NCI-H1694 treated with DMSO at 0.1 percent for 48 hours (cell line): ENCODE measurements at places on chromosomes 13 and 19.

DNA sequence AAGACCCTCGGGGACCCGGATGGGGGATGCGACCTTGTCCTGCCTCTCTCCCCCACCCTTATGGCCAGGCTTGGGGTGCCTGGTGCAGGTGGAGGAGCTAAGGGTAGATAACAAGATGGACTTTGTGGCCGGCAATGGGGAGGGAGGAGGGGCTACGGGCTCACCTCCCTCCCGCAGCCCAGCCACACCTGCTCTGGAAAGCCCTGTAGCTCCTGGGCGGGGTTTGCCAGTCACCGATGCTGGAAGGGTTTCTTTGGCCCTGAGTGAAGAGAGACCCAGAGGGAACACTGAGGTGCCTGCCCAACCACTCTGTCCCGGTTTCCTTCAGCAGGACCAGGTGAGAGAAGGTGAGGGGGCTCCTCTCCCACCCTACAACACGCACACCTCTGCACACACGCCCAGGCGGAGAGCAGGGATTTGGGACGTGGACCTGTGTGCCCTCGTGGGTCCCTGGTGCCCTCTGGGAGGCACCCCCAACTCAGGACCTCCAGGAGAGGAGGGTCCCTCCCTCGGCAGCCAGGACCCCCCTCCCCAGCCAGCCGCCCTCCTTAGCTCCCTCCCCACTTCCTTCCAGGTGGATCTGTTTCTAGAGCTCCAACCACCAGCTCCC, at the start of gene FUT2:
Gene FUT2 (plus strand): TSS at position 229 of the 610 bp plus-strand sequence. CDS start 6,986 bp downstream, outside the sequence.
- DNase-seq: no peak

DNA sequence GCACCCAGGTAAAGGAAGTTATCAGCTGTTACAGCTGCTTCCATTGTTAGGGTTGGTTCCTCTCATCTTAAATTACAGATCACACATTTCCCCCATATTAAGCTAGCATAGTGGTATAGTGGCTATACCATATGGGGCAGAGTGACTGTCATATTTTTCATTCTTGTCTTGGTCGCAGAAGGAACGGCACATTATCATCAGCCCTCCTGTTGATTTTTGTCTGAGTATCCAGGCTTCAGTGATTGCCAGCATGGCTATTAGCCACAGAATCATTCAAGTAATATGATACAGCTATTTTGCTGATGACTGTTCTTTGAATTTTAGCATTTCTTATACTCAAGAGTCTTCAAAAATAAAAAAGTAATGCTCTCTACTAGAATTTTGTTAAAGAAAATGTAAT, 240.9 kb downstream of the LIG4 start:
- peak; percentile 8 for DNase-seq

GRCh38 chr19:54435551-54436016, 13.4 kb upstream of the LENG8 start:
- DNase-seq: no peak

DNA sequence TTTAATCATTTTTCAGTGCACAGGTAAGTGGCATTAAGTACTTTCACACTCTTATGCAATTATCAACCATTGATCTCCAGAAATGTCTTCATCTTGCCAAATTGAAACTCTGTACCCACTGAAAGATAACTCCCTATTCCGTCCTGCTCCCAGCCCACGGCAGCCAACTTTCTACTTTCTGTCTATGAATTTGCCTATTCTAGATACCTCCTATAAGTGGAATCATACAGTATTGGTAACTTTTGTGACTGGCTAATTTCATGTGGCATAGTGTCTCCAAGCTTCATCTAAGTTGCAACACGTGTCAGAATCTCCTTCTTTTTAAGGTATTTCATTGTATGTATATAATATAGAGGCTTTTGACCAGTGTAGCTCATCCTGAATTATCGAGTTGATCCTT, 5.7 kb upstream of the CEACAM18 start:
- DNase-seq: no peak

DNA sequence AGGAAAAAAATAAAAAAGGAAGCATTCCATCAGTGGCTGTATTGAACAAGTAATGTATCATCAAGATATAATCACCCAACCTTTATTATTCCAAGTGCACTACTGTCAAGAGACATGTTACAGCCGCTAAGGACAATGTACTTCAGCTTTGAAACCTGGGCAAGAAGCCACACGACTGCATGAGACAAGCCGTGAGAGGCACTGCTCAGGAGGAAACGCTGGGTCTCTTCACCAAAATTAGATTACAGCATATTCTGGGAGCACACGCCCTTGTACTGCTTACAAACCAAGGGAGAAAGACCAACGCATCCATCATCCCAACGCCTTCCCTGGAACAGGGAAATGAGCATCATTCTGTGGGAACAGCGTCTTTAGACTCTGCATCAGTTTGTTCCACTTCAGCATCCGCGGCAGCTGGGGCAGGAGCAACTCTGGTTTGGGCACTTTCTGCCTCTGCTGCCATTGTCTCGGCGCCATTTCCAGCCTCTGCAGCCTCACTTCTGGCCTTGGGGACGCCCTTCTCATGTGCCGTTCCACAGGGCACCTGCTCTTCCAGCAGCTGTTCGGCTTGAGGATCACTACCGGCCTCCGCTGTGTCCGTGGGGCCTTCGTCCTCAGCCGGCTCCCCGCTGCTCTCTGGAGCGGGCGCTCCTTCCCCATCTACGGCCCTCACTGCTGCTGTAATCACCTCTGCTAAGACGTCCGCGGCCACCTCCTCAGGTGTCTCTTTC, 22.4 kb upstream of the BRD4 start:
- no peak for DNase-seq

DNA sequence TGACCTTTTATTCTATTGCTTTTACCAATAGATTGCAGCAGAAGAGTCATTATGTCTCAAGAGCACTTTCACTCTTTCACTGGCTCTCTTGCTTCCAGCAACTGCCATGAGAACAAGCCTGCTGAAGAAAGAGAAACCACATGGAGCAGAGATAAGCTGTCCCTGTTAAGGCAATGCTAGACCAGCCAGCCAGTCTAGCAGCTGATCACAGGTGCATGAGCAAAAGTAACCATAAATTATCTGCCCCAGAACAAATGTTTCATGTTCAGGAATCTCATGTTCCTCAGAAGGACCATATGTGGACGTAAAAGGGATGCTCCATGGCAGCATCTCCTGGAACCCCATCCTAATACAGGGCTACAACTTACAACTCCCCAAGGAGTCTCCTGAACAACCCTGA, 20.4 kb upstream of the DCLK1 start:
- DNase-seq: no peak

DNA sequence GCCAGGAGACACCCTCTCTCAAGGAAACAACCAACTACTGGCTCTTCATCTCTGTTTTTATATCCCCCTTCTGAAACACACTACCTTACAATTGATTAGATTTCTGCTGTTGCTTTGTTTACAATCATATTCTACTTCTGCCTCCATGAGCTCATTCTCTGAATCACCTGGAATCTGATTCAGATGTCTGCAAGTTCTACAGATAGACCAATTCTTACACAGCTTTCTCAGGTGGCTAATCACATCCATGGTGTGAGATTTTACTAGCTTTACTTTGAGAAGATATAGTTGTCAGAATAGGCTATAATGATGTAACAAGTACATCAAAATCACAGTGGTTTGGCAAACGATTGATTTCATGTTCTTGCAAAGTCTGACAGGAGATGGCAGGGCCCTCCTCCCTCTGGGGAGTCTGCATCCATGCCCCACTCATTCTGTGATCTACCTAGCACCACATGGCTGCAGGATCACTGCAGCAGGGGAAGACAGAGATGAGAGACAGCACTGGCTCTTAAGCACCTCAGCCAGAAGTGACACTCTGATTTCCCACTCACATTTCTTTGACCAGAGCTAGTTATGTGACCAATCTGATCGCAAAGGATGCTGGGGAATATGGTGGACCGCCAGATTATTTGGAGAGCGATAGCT, 243.7 kb downstream of the FOXO1 start:
- no peak for DNase-seq

DNA sequence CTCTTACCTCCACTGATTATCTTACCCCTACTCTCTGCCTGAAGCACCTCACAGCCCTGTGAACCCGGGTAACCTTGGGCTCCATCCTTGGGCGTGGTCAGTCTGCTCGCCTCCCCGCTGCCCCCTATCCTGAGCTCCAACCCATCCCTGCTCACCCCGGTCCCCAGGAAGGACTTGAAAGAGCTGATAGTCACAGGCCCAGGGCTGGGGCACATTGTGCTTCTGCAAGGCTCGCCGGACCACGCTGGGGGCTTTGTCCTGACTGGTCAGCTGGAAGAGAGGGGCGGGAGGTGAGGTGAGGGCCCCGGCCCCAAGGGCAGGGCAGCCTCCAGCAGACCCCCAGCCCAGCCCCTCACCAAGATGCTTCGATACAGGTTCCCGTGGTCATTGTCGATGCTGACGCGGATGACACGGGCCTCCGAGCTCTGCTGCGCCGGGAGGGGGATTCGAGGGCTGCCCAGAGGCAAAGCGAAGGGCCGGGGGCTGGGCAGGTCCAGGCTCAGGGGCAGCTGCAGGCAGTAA, 13.0 kb upstream of the EPOR start:
- DNase-seq: no peak

DNA sequence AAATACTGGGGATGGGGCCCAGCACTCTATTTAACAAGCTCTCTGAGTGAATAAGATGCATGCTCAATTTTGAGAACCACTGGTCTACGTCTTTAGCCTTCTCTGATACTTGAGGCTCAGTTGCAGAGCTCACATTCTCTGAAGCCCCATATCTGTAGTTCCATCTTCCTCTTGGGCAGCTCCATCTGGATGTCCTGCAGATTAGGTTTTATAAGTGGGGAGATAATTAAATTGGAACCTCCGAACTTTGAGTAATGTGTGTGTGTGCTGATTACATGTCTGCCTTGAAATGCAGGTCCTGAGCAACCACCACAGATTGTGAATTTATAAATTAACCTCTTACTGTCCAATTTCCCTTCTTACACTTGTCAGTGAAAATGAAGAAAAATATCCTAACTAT, 7.2 kb upstream of the RASL11A start:
- no peak for DNase-seq

DNA sequence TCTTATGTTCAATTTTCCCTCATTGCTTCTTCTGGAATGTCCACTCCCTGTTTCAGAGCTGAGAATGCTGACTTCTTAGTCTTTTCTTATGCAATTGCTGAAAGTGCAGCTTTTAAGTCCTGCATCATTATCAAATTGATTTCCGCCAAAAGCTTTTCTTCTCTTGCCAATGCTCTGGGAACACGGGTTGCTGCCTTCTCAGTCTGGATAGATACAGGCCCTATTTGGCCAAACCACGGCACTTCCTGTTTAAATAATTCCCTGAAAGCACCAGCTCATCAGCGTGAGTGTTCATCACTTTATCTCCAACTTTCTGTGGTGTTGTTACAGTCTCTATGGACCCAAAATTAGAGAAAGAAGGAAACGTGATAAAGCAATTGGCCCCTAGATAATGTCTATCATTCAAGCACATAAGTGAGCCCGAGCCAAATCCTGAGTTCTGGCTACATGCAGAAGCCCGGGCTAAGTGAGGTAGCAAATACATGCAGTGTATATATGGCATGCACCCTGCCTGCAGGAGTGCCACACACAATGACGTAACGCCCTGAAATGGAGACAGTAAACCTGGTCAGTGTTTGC, 85.7 kb downstream of the CYSLTR2 start:
- DNase-seq: no peak

GRCh38 chr19:2149980-2150793, 1.2 kb downstream of the AP3D1 start:
- DNase-seq: no peak

DNA sequence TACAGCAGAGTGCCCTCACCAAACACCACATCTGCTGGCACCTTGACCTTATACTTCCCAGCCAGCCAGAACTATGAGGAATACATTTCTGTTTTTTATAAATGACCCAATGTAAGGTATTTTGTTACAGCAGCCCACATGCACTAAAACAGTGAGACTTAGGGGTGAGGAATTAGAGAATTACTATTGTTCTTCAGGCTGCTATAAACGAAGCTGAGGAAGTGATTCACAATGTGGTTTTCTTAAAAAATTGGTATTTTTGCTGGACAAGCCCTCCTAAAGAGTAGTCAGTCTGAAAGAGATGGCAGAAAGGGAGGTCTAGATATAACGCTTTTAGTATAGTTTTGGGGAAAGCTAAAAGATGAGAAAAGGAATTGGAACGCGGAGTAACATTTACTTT, 101.0 kb downstream of the SLITRK6 start:
- no peak for DNase-seq

GRCh38 chr19:33417751-33418150, 44.2 kb downstream of the CEBPG start:
- DNase-seq: no peak

- DNase-seq: no peak
Observed at GRCh38 chr13:97371486-97372109, 62.4 kb upstream of the RAP2A start.

- no peak for DNase-seq
Observed at GRCh38 chr19:54526972-54527371, 24.3 kb downstream of the LAIR2 start.

DNA sequence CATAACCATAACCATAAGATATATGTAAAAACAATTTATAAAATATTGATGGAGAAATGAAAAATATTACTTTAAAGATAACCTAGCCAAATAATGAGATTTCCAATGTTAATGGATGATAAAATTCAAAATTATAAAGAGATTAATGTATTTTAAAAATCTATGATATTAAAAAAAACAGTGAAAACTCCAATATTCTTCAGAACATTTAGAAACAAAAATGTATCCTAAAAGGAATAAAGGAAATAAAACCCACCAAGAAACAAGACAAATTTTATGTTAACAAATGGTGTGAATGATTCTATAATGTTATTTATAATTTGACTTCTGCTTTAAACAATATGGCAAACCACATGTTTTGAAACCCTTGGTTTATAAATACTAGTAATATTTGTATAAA, 1587.8 kb downstream of the PCDH9 start:
- no peak for DNase-seq

GRCh38 chr13:67515895-67516294, 285.8 kb upstream of the PCDH9 start:
- no peak for DNase-seq

- no peak for DNase-seq
Observed at GRCh38 chr19:16890461-16891184, 1.8 kb downstream of the F2RL3 start.

DNA sequence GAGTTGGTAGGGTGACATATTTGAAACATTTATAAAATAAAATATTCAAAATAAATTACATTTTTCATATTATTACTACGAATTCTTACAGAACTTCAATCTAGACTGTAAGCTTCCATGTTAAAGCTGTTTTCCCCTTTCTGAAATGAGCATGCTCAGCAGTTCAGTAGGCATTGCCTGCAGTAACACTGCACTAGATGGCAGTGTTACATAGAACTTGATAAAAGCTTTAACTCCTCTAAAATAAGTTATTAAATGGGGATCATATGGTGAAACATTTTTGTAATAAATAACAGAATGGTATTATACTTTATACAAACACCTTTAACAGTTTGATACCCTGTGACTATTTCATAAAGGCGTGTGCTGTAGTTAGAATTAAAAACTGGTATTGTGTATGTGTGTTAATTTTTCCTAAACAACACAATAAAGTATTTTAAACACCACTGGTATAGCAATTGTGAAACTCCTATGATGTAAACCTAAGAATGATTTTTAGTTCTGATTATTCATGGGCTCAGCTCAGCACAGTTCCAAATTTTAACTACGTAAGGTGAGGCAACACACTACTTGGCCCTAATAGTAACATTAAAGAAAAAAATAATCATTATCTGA, 11.6 kb upstream of the GPR18 start:
- peak; percentile 63 for DNase-seq
